ENCODE measurements at places on chromosomes 1 and 21.

DNA sequence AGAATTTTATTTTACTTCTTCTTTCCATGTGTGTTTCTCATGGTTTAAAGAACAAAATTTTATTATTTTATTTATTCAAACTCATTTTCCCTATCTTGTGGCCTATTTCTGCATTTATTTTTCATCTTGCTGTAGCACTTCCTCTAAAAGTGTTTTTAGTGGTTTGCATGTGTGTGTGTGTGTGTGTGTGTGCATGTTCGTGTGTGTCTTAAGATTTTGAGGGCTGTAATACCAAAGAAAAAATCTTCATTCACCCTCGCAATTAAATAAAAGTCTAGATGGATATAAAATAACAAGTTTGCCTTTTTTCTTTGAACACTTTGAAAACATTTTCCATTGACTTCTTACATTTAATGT, 24.6 kb upstream of the FCRL3 start:
- DNase-seq: no peak

GRCh38 chr1:11839727-11840705, 7.6 kb downstream of the NPPA start:
- DNase-seq: no peak

- no peak for DNase-seq
Observed at GRCh38 chr1:53390261-53390660, 62.4 kb upstream of the LRP8 start.

GRCh38 chr1:65756616-65757015, 36.1 kb upstream of the PDE4B start:
- peak; percentile 10 for DNase-seq

GRCh38 chr1:67626090-67626860, 58.7 kb upstream of the GADD45A start:
- peak; percentile 99 for DNase-seq

DNA sequence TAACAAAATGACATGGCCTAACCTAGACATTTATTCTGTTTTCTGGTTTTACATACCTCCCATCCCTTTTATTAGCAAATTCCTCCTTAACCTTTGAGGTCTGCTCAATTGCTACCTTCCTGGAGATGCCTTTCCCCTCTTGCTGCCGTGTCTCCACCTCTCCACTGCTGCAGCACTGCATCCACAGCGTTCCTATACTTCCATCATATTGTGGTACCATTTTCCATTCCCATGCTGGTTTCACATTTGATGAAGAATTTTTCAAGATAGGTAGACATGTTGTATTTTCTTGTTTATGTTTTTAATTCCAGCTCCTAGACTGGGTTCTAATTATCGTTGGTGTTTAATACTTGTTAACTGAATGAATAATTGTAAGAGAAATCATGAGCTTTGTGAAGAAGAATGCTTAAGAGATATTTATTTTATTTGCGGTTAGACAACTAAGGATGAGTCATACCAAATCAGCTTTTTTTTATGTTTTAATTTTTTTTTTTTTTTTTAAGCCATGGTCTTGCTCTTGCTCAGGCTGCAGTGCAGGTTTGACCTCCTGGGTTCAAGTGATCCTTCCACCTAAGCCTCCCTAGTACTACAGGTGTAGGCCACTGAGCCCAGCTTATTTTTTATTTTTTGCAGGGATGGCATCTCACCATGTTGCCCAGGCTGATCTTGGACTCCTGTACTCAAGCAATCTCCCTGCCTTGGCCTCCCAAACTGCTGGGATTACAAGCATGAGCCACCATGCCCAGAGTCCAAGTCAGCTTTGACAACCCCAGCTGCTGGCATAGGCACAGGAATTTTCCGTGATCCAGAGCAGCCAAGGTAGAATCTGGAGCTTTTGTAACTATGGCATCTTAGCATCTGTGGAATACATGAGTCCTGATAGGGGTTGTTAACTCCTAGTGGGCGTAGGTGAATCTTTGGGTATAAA, 44.0 kb downstream of the ATP6V1G3 start:
- peak; percentile 72 for DNase-seq

- DNase-seq: peak; percentile 14
Observed at GRCh38 chr1:212232090-212232489, 53.1 kb upstream of the PPP2R5A start.

- peak; percentile 75 for DNase-seq
Observed at GRCh38 chr1:226938903-226939437, 1.1 kb upstream of the COQ8A start.

GRCh38 chr1:206856674-206857464, 8.6 kb upstream of the IL20 start:
- DNase-seq: peak; percentile 5

DNA sequence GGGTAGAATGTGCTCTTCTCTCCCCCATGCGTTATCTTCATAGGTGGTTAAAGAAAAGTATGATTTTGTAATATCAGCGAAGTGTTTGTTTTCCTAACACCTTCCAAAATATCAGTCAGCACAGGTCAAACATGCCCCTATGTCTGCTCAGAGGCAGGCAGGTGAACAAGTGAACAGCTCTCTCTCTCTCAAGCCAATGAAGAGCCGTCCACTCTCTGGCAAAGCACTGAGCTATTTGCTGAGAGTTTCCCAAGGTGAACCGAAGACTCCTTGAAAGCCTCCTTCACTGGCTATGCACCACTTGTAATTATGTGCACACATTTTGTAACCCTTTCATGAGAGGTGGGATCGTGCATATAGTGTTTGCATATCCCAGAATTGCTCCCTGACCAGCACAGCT, 47.7 kb downstream of the ST6GALNAC3 start:
- no peak for DNase-seq

- peak; percentile 42 for DNase-seq
Observed at GRCh38 chr1:226990133-226990716, 50.1 kb downstream of the COQ8A start.

- DNase-seq: peak; percentile 41
Observed at GRCh38 chr21:21436012-21436534, 437.9 kb downstream of the NCAM2 start.

GRCh38 chr1:88399690-88400089, 284.4 kb upstream of the PKN2 start:
- DNase-seq: no peak

- DNase-seq: peak; percentile 96
Observed at GRCh38 chr21:41957991-41958766, 4.4 kb upstream of the C2CD2 start.

DNA sequence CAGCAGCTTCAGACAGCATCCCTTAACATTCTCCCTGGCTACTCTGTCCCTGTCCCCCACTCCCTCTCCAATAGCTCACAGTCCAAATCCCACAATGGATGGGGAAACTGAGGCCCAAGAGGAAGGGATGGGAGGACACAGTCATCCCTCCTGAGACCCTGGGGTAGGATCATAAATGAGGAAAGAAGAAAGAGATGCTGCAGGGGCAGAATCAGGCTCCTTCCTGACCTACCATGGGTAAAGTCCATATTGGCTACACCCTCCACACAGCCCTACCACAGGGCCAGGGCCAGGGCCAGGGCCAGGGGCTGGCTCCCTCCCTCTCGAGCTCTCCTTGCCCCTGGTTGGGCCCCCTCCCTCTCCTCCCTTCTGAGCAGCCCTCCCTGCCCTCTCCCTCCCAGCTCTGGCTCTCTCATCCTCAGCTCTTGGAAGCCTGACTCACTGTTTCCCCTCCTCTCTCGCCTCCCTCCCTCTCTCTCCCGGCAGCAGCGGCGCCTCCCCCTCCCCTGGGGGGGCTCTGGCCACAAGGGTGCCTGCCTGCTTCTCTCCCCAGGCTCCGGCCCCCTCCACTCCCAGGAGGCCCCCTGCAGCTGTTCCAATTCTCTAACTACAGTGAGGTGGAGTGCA, 4.9 kb downstream of the AHDC1 start:
- DNase-seq: peak; percentile 76

GRCh38 chr1:231236208-231236591, 4.8 kb upstream of the GNPAT start:
- DNase-seq: no peak

GRCh38 chr21:33490991-33491372, 534 bp downstream of the DNAJC28 start:
- no peak for DNase-seq

- no peak for DNase-seq
Observed at GRCh38 chr1:32915766-32916706, 14.8 kb upstream of the TMEM54 start.

GRCh38 chr21:40047211-40047610, 180.0 kb downstream of the PCP4 start:
- no peak for DNase-seq

DNA sequence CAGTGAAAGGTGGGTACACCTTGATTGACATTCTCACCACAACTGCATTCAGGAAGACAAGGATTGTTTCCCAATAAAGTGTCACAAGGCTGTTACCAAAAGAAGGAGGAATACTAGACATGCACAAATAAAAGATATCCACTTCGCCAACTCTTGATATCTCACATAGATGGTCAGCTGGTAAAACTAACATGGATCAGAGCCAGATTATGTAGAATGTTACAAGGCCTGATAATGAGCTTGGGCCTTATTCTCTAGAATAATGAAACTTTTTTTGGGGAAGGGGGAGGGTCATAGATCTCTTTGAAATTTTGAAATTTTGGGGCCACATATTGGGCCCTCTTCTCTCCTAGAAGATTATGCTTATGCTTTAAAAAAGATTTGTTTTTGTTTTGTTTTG, 24.9 kb downstream of the RAP1A start:
- DNase-seq: no peak

DNA sequence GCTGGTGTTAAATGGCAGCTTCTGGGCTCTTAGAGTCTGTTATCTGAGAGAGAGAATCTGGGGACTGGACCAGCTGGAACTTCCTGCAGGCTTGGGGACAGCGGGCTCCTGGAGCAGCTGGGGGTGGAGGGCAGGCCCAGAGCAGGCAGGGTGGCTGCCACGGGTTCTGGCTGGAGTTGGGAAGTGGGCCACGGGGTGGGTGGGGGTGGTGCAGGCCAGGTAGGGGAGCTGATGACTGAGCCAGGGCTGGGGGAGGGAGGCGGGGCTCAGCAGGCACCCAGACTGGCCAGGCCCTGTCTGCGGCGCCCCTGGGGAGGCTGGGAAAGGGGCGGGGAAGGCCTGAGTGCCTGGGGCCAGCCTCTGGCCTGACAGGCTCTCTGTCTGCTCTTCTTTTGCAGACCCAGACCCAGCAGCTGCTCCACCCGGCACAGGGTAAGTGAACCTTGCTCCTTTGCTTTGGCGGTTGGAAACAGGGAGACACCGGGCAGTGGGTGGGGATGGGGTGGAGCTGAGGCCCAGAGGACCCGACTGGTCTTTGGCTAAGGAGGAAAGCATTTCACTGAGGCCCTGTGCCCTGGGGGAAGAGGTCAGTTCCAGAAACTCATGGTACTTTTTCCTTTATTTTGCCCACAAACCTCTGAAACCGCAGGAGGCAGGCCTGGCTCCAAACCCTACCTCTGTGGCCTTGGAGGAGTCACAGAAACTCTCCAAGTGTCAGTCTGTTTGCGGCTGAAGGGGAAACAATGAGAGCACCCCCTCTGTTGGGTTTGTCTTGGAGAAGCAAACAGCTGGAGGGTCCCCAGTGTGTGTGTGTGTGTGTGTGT, 48.8 kb downstream of the ARHGEF10L start:
- DNase-seq: peak; percentile 43

DNA sequence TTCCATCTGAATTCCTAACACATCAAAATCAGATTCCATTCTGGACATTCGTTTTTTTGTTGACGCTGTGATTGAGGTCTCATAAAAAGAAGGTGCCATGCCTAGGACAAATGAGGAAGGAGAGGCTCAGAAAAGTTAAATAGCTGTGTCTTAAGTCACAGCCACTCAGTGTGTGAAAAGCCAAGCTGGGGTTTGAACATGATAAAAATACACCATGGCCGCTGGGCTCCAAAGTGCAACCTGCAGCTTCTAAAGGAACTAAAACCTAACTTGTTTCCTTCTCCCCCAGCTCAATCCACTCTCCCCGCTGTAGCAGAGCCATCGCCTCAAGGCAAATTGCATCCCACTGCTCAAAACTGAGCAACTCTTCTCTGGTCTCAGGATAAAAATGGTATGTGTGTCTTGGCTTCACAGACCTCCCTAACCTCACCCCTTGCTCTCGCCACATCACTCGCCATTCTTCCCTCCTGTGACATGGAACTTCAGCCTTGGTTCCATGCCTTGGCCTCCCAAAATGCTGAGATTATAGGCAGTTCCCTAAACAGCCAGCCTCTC, 22.1 kb upstream of the FAM20B start:
- no peak for DNase-seq

- DNase-seq: no peak
Observed at GRCh38 chr1:43605766-43606165, 44.2 kb upstream of the KDM4A start.

DNA sequence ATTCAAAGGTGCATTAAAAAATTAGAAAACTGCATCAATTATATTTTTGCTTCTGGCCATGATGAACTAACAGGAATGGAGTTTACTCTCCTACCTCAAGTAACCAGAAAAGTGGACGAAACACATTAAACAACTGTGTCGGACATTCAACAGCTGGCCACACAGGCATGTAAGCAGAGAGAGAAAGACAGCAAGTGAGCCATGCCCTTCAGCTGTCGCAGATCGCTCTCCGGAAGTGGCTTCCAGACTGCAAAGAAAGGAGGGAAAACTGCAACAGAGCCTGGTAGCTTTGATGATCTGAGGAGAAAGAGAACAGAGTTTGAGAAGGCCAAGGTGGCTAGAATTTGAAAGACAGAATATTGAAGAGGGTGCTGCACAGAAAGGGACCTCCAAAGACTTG, 557.2 kb downstream of the MATN1 start:
- DNase-seq: no peak

- no peak for DNase-seq
Observed at GRCh38 chr1:12186679-12186985, 19.8 kb downstream of the TNFRSF1B start.

DNA sequence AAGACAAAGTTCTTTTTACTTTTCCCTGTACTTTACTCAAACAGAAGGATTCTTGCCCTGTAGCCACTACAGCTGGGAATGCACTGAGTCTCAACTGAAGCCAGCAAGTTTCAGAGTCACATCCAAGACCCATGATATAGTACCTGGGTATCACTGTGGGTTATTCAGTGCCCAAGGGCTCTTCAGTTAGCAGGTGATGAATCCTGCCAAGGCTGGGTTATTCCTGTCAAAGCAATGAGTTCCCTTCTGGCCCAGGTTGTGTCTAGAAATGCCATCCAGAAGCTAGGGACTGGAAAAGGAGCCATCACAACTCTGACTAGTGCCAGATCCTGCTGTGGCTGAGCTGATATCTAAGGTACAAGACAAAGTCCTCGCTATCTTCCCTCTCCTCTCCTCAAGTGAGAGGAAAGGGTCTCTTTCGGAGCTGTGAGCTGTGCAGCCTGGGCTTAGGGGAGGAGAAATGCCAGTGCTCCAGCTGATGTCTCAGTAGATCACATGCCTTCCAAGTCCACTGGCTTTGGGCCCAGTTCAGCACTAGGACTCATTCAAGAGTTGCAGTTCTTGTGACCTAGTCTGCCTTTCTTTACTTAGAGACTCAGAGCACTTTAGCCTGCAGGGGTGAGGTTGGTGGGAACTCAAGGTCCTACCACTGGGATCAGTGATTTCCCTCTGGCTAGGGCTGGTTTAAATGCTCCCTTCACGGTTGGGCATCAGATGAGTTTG, 369.4 kb downstream of the TBX15 start:
- no peak for DNase-seq

GRCh38 chr1:28740118-28740517, 3.4 kb downstream of the YTHDF2 start:
- DNase-seq: no peak
